ENCODE measurements at places on chromosomes 12 and 14.

GRCh38 chr12:112236386-112236785 is 111.0 kb downstream of the TRAFD1 start:
- H3K27me3 ChIP-seq = no peaks in the 10 kb centered on the region
- H3K4me1 ChIP-seq = no peaks in the 10 kb centered on the region
- H3K36me3 ChIP-seq = peaks cover 70% of the 10 kb centered on the region

GRCh38 chr14:61475316-61475715 is 153.9 kb downstream of the PRKCH start:
- H3K27ac ChIP-seq = peak overlapping the region; percentile 92
- peaks cover 76% of the 10 kb centered on the region for H3K4me1 ChIP-seq
- no peak overlapping the region for H3K4me3 ChIP-seq
- no peaks in the 10 kb centered on the region for H3K27me3 ChIP-seq

GRCh38 chr14:93862265-93862664 is 64.9 kb upstream of the FAM181A start:
- no peak overlapping the region for H3K4me3 ChIP-seq
- no peak for DNase-seq
- H3K36me3 ChIP-seq = no peaks in the 10 kb centered on the region
- no peaks in the 10 kb centered on the region for H3K4me1 ChIP-seq
- peaks cover 3% of the 10 kb centered on the region for H3K27me3 ChIP-seq

DNA sequence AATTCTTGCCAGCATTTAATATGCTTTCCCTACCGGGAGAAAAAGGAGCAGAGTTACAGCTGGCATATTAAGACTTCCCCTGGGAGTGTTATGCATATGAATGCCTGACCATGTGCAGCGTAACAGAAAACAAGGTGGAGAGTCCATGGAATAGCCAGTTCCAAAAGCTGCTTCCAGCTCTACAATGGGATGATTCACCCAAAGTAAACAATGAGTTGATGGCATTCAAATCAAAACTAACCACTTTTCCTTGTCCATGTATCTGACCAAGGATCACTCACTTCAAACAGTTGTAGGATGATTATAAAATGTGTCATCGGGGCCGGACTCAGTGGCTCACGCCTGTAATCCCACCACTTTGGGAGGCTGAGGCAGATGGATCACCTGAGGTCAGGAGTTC is 48.1 kb upstream of the BICDL1 start:
- no peak for DNase-seq
- H3K27me3 ChIP-seq = peaks cover 2% of the 10 kb centered on the region
- no peak overlapping the region for H3K4me3 ChIP-seq
- no peak overlapping the region for H3K27ac ChIP-seq

DNA sequence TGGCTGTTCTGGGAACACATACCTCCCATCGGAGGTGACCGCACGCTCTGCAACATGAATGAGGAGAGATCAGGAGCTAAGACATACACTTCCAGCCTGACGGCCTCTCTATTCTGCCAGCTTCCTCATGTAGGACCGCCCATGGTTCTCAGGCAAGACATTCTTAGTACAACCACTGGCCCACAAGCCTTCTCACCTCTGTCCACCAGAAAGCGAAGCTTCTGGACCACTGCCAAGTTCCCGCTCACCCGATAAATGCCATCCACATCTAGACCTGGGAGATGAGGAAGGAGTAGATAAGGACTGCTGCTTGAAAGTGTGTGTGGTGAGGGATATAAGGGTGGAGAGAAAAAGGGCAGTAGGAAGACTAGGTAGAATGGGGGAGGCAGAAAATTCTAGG is 5.2 kb downstream of the ARHGAP9 start:
- H3K36me3 ChIP-seq = peaks cover 16% of the 10 kb centered on the region
- H3K27me3 ChIP-seq = no peaks in the 10 kb centered on the region
- H3K4me1 ChIP-seq = peaks cover 31% of the 10 kb centered on the region
- H3K4me3 ChIP-seq = no peak overlapping the region

GRCh38 chr14:63483315-63483714 is 59.9 kb downstream of the PPP2R5E start:
- H3K36me3 ChIP-seq = no peaks in the 10 kb centered on the region
- no peak overlapping the region for H3K4me3 ChIP-seq
- no peaks in the 10 kb centered on the region for H3K27me3 ChIP-seq
- no peak for DNase-seq

- H3K27ac ChIP-seq = no peak overlapping the region
- H3K4me3 ChIP-seq = no peak overlapping the region
- no peaks in the 10 kb centered on the region for H3K27me3 ChIP-seq
- peaks cover 11% of the 10 kb centered on the region for H3K4me1 ChIP-seq
These were observed 19.7 kb downstream of the CORO1C start for GRCh38 chr12:108711489-108712164.

DNA sequence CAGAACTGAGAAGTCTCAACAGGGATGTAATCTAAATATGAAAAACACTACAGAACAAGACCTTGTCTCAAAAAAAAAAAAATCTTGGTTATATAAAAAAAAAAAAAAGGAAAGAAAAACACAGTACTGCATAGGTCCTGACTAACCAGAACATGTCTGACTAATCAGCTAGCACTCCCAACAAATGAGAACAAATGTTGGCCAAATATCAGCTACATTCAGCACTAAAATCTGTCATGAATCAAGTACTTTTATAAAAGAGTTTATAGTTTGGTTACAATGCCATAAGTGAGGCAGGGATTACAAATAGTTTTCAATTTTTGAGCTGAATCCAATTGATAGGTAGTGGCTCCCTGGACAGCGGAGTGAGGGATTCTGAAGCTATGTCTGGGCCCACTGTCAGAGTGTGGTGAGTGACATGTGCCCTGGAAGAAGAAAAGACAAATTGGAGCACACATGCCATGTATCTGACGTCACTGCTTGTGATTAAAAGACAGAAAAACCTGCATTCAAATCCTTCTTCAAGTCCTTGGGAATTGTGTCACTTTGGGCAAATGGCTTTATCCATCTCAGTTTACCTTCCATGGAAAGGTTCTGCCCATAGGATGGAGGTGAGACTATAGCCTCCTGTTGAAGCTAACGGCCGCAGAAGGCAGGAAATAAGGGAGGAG is 5.6 kb upstream of the FAM234B start:
- no peaks in the 10 kb centered on the region for H3K4me1 ChIP-seq
- no peak for DNase-seq
- no peak overlapping the region for H3K4me3 ChIP-seq
- H3K27ac ChIP-seq = no peak overlapping the region
- H3K36me3 ChIP-seq = no peaks in the 10 kb centered on the region

GRCh38 chr12:55718015-55718414 is 2.2 kb downstream of the BLOC1S1 start:
- H3K4me3 ChIP-seq = 0 out of 2 replicates have a peak overlapping the region, but pooled peaks have one; percentile 70
- peaks cover 31% of the 10 kb centered on the region for H3K4me1 ChIP-seq
- H3K27ac ChIP-seq = peak overlapping the region; percentile 16
- DNase-seq = no peak

DNA sequence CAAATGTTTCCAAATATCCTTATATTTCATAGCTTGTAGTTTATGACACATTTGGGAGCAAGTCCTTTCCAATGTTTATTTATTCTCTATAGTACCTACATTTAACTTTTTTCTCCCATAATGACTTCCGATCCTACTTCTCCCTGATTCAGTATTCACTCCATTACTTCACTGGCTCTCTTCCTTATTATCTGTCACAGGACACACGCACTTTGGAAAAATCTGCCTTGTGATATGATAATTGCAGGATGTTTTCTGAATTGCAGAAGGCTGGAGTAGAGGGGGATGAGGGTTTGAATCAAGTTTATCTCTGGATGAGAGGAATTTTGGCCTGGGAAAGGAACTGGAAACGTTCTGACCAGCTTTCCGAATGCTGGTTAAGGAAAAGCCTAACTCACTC is 75.0 kb downstream of the HMGA2 start:
- no peaks in the 10 kb centered on the region for H3K4me1 ChIP-seq
- peaks cover 7% of the 10 kb centered on the region for H3K27me3 ChIP-seq
- DNase-seq = no peak
- H3K27ac ChIP-seq = no peak overlapping the region
- H3K4me3 ChIP-seq = no peak overlapping the region
- H3K36me3 ChIP-seq = no peaks in the 10 kb centered on the region

DNA sequence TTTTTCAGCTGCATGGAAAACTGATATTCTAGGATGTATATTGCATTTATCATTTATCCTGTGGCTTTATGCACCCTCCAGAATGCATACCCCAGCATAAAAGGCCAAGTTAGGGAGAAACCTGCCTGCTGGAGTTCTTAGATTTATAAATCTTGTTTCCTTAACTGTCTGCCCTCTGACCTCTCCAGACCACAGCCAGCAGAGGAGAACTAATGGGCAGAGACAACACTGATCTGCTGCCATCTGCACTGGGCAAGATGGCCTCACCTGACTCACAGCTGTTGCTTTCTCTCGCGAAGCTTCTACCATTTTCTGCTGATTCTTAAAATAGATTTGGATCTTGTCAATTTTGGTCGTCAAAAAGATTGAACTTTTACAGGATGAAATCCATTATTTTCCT is 65.8 kb downstream of the PPP2R5C start:
- H3K4me3 ChIP-seq = no peak overlapping the region
- H3K4me1 ChIP-seq = no peaks in the 10 kb centered on the region
- H3K27ac ChIP-seq = no peak overlapping the region
- peaks cover 66% of the 10 kb centered on the region for H3K36me3 ChIP-seq
- DNase-seq = no peak
- no peaks in the 10 kb centered on the region for H3K27me3 ChIP-seq

DNA sequence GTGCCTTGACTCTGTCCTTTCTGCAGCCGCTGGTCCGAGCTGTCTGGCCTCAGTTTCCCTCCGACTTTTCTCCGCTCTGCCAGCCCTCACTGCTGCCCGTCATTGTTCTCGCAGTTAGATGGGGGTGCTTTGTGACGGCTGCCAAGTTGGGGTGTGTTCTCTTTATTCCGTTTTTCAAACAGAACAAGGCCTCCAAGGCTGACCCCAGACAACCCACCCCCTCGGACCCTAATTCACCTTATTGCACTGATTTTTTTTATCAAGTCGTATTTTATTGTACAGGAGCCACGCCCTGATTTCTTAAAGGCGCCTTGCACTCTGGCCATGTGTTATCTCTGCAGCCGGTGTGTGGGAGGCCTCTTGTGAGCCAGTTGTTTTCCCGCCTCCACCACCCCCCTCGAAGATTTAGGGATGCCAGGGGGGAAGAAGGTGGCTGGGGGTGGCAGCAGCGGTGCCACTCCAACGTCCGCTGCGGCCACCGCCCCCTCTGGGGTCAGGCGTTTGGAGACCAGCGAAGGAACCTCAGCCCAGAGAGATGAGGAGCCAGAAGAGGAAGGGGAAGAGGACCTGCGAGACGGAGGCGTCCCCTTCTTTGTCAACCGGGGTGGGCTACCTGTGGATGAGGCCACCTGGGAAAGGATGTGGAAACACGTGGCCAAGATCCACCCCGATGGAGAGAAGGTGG is 1.3 kb downstream of the VASH1 start:
- no peaks in the 10 kb centered on the region for H3K36me3 ChIP-seq
- no peak overlapping the region for H3K4me3 ChIP-seq
- no peaks in the 10 kb centered on the region for H3K4me1 ChIP-seq
- no peak for DNase-seq
- peaks cover 10% of the 10 kb centered on the region for H3K27me3 ChIP-seq

GRCh38 chr12:38930990-38931389 is 25.6 kb upstream of the CPNE8 start:
- DNase-seq = no peak
- no peaks in the 10 kb centered on the region for H3K27me3 ChIP-seq
- no peaks in the 10 kb centered on the region for H3K36me3 ChIP-seq

DNA sequence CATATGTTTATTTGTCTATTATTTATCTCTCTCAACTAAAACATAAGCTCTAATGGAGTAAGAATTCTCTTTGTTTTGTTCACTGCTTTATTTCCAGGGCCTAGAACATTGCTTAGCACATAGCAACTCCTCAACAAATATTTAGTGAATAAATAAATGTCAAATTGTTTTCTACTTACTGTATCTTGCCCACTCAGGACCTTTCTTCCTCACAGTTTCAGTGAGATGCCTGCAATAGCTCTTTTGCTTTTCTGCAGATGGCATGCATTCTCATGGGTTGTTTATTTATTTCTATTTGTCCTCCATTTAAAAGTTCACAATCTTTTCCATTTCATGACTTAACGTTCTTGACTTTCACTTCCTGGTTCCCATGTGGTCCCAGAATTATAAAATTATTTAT is 94.9 kb upstream of the TTC7B start:
- DNase-seq = no peak
- H3K27me3 ChIP-seq = no peaks in the 10 kb centered on the region
- no peaks in the 10 kb centered on the region for H3K36me3 ChIP-seq

DNA sequence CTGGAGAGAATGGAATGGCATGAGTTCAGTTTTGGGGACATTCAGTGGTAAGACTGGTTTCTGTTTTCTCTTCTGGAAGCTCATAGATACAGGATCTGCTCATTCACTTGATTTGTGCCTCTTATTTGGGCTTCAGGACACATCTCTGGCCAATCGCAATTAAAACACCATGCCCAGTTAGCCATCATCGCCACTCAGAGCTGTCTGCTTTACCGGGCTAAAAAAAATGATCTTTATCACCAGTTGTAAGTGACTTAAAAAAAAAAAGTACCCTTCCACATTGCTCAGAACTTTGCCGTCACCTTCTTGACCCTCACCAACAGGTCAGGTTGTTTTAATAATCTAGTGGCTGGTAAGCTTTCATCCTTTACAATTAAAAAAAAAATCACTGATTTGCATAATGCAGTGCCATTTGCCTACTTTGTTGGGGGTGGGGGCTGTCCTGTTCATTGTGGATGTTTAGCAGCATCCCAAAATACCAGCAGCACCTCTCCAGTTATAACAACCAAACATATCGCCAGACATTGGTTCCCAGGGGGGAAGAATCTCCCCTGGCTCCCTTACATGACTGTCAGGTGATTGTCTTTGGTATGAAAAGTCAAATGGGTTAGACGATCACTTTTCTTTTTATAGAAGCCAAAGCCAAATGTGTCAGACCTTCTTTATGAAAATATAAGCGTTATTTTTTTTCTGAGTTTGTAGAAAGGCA is 150.1 kb downstream of the PRKCH start:
- no peaks in the 10 kb centered on the region for H3K27me3 ChIP-seq
- H3K36me3 ChIP-seq = peaks cover 37% of the 10 kb centered on the region
- peak overlapping the region; percentile 82 for H3K27ac ChIP-seq
- H3K4me1 ChIP-seq = peaks cover 96% of the 10 kb centered on the region
- DNase-seq = peak; percentile 28

GRCh38 chr12:89451841-89452251 is 72.8 kb downstream of the GALNT4 start:
- H3K4me3 ChIP-seq = no peak overlapping the region
- no peak for DNase-seq
- no peak overlapping the region for H3K27ac ChIP-seq
- no peaks in the 10 kb centered on the region for H3K27me3 ChIP-seq
- H3K4me1 ChIP-seq = peaks cover 9% of the 10 kb centered on the region
- H3K36me3 ChIP-seq = peaks cover 16% of the 10 kb centered on the region

DNA sequence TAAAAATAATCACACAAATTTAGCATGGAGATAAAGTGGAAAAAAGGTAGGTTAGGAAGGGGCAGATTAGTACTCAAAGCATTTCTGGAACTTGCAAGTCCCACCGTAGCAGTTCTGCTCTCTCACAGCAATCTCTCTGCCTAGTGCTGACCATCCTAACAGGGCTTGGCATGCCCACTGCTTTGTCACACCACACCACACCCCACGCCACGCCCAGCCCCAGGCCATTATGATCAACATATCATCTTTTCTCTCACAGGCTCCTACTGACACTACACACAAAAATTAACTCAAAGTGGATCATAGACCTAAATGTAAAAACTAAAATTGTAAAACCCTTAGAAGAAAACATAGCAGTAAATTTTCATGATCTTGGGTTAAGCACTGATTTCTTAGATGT is 273.7 kb downstream of the DAD1 start:
- H3K4me1 ChIP-seq = no peaks in the 10 kb centered on the region
- H3K27ac ChIP-seq = no peak overlapping the region
- H3K36me3 ChIP-seq = no peaks in the 10 kb centered on the region
- no peak for DNase-seq
- H3K27me3 ChIP-seq = no peaks in the 10 kb centered on the region

- H3K36me3 ChIP-seq = no peaks in the 10 kb centered on the region
- no peak overlapping the region for H3K27ac ChIP-seq
- no peak for DNase-seq
- no peaks in the 10 kb centered on the region for H3K4me1 ChIP-seq
- no peak overlapping the region for H3K4me3 ChIP-seq
These were observed 327.6 kb upstream of the SFSWAP start for GRCh38 chr12:131383291-131383690.

All from DND-41 (cell line).